ENCODE measurements at places on chromosomes 1 and 21.

DNA sequence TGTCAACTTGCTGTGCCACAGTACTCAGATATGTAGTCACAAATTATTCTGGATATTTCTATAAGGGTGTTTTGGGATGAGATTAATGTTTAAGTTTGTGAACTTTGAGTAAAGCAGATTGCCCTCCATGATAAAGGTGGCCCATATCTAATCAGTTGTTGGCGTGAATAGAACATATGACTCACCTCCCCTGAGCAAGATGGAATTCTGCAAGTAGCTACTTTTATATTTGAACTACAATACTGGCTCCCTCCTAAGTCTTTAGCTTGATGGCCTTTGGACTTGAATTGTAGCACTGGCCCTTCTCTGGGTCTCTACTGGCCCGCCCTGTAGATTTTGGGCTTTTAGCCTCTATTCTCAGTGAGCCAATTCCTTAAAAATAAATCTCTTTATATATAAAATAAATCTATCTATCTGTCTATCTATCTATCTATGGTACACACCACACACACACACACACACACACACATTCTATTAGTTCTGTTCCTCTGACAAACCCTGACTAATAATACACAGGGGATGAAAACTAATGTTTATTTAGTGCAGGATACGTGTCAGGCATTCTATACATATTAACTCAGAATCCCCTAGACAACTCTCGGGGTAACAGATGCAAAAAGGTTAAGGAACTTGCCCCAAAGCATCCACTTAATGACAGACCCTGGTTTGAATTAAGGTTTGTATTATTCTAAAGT, 37.9 kb upstream of the PDC start:
- DNase-seq, result no peak

DNA sequence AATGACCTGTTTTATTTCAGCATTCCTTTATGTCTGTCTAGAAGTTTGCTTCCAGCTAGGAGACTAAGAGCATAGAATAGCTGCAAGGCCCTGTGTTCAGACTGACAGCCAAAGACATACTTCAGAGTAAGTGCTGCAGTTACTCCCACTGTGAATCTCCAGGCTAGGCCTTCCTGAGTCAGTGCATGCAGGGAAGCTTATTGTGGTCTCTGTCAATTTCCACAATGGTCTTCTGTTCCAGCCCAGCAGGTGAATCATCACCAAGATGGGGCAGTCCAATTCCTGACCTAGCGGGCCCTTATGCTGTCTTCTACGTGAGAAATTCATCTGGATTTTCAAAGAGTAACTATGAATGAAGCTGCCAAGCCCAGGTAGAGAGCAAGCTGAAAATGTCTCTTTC, 146.3 kb upstream of the C8B start:
- no peak for DNase-seq

DNA sequence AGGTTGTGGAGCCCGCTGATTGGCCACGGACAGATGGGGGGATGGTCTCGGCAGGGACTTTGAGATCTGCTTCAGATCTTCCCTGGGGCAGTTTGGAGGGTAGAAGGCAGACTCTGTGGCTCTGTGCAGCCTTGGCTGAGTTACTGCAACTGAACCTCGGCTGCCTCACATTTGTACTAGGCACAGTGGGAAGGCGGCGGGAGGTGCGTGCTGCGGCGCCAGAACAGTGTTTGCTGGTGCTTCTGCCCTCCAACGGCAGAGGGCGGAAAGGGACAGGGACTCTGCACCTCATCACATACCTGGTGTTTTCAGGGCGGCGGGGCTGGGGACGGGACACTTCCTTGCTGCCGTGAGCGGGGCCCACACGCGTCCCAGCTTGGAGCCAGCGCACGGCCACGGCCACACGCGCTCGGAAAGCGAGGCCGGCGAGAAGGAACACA, 26.2 kb downstream of the SLC66A1 start:
- no peak for DNase-seq

- no peak for DNase-seq
These were observed 119.4 kb upstream of the RRP15 start for GRCh38 chr1:218165701-218166114.

DNA sequence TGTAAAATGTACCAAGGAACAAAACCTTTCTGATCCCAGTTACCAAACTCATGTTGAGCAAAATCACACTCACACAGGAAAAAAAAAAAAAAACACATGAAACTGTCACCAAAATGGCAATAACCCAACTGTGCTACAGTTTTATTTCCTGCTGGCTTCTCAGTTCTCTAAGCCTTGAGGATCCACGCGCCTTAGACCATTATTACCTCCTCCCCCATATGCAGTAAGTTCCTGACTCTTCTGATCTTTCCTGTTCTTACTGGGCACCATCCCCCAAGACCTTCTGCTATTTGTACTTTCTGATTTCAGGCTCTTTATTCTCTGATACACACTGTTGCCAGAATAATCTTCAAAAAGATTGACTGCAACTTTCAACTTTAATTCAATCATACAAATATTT, 79.6 kb downstream of the SLC45A1 start:
- DNase-seq, result no peak

DNA sequence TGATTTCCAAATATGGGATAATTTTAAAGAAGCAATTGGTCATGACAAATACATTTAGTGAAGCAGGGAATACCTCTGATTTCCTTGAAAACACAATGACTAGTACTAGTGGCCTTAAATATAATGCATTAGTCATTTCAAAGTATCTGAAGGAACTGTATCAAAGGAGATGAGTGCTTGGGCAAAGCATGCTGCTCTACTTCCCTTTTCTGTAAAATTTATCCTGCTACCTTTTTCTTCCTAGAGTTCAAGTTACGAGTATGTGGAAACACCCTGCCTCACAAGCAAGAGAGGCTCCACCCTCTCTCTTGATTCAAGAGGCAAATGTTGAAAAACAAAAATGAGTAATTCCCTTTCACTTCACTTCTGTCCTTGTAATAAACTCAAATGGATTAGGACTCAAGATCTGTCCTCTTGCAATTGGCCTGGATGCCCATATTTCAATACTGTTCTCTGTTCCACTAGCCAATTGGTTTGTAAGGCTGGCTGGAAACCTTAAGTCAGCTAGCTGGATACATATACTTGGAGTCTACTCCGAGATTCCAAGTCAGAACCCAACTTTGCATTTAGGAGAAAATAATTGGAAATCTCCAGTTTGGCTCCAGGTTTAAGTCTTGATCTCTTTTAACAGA, 92.5 kb downstream of the CDC42BPA start:
- no peak for DNase-seq

DNA sequence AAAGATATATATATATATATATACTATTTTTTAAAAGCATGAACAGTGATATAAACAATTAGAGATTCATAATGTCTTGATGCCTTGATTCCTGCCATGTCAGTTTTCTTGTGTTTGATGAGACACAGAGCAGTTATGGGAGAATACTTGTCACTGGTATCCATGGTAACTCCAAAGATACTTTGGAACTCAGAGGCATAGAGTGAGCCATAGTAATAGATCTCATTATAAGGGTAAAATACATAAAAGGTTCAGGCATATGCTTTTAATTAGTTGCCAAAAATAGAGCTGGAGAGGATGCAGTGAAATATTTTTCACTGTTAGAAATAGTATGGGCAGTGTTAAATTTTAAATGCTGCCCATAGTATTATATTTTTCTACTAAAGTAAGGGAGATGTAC, 134.1 kb downstream of the SYT14 start:
- no peak for DNase-seq

DNA sequence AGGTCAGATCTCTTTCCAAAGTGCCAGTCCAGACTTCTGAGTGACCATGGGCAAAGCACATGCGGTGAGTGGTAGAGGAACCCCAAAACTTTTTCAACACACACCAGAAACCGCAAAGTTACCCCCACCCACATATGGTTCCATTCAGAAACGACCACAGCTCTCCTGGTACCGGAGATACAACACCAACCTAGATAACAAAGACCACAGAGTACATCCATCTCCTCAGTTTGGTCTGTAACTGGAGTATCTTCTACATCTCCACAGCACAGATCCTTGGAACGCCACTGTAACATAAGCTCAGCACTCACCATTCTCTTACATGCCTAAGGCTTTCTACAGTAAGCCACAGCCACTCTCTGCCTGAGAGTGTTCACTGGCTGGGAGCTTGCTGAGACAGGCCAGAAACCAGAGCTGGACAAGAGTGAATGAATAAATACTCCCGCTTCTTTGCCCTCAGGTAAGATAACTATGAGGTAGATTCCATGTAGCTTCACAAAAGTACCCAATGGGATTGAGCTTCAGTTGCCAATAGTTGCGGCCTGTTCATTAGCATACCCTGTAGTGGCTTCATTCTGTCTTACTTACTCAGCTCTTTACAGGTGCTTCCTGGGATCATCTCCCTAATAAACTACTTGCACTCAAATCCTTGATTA, 81.8 kb downstream of the SMYD3 start:
- DNase-seq, result no peak

GRCh38 chr1:216416488-216416887, 6.8 kb downstream of the USH2A start:
- no peak for DNase-seq

- no peak for DNase-seq
These were observed 10.0 kb downstream of the KDM5B start for GRCh38 chr1:202798260-202798659.

GRCh38 chr21:46113497-46114176, 15.7 kb downstream of the COL6A2 start:
- DNase-seq, result no peak

DNA sequence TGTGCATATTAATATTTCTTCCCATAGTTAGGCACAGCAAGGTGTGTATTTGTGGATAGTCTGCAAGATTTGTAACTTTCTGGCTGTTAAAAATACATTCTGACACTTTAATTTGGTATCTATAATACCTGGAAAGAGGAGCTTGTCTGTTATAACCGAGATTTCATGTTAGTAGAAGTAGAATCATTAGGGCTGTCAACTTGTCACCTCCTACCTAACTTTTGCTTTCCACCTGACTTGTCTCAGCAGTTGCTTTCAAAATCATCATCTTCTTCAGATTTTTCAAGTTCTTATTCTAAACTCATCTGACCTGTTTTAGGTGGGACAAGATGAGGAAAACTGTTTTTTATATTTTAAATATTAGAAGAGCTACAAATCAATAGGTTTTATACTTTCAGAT, 11.0 kb downstream of the RWDD3 start:
- no peak for DNase-seq

DNA sequence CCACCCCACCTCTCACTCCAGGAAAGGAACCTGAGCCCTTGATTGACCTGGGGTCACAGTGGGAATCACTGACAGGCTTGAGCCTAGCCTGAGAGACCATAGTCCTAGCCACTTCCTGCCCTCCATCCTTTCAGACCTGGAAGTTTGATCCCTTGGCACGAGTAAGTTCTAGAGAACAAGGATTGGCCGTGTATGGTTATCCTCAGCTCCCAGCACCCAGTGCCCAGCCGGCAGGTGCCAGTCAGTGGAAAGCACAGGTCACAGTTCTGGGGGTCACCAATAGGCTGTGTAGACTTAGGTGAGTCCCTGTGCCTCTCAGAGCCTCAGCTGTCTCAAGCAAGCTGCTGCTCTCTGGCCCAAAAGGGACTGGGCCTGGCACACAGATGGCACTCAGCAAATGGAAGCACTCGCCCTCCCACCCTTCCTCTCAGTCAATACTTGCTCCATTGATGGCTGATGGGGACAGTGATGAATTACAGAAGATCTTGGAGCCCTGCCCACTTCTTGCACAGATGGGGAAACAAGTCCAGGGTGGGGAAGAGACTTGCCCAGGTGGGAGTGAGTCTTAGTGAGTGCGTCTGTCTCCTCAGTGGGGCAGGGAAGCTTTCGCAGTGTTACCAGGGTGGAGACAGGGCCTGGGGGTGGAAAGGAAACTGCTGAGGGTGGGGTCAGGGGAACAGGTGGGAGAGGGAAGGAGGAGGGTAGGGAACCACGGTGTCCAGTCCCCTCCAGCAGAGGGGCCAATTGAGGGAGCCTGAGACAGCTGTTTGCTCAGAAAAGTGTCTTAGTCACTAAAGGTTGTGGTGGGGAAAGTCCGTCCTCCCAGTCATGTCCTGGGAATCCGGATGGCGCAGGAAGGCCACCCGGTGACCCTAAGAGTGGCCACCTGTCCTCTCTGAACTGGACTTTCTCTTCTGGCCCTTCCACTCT, 2.6 kb upstream of the KCNQ4 start:
- no peak for DNase-seq

DNA sequence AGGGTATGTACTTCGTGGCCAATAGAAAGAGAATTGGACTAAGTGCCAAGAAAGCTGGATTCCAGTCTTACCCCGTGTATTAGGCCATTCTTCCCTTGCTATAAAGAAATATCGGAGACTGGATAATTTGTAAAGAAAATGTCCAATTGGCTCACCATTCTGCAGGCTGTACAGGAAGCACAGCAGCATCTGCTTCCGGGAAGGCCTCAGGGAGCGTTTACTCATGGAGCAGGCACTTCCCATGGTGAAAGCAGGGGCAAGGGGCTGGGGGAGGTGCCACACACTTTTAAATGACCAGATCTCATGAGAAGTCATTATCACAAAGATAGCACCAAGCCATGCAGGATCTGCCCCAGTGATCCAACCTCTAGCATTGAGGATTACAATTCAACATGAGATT, 7.8 kb upstream of the AMIGO1 start:
- DNase-seq, result no peak

GRCh38 chr1:1320666-1321448, 3.6 kb downstream of the INTS11 start:
- no peak for DNase-seq

- no peak for DNase-seq
These were observed 8.9 kb downstream of the OVAAL start for GRCh38 chr1:180567654-180568053.

DNA sequence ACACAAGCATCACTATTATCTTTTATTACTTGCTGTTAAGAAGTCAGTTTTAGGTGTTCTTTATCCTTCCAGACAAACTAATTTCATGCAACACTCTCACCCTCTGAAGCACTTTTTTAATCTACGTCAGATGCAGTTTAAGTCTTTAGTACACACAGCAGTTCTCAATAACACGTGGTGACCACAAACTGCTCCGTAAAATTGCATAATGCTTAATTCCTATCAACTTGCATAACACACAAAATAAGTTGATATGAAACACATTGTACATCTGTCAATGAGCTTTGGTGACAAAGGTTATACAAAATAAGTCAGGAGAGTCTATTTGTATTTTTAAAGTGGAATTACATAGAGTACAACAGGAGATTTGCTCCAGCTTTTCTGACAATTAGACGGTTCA, 140.9 kb upstream of the ETS2 start:
- no peak for DNase-seq
